ENCODE measurements at places on chromosomes 7 and 10. TPM values are rescaled to one million over a fixed set of nuclear protein-coding genes. Genes with fewer than 3 reads are reported as not detected.

DNA sequence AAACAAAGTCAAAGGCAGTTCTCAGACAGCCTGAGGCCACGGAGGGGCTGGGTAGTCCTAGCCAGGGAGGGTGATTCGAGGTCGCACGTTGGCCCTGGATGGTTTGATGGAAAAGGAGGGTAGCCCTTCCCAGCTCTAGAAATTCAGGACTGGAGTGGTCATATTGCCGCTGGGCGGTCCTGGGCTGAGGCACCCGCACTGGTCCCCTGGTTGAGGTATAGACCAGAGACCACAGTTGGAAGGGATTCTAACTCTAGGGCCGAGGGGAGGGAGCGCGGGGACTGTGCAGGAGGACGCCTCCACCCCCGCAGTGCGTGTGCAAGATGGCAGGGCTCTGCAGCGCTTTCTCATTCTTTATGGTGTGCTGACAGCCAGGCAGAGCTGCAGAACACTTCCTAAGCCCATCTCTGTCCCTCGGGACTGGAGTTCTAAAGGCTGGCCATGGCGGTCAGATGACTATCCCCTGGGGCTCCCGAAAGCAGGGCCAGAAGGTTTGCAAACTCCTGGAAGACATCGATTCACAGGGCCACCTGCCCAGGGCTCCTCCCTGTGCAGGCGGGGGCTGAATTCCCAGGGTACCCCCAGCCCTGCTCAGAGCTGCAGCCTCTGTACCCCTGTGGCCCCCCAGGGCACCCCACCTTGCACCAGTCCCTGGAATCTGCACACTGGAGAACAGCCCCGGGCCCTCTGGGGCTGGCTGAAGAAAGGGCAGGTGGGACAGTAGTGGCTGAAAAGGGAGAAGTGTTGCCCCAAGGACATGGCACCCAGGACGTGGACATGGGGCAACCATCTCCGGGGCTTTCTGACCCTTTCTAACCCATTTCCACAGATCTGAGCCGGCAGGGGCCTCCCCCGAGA is 51.0 kb upstream of the ELN start:
- H3K36me3 ChIP-seq: no peaks in the 10 kb centered on the region
- no peaks in the 10 kb centered on the region for H3K4me1 ChIP-seq
- no peak for DNase-seq
- H3K27ac ChIP-seq: no peak overlapping the region

DNA sequence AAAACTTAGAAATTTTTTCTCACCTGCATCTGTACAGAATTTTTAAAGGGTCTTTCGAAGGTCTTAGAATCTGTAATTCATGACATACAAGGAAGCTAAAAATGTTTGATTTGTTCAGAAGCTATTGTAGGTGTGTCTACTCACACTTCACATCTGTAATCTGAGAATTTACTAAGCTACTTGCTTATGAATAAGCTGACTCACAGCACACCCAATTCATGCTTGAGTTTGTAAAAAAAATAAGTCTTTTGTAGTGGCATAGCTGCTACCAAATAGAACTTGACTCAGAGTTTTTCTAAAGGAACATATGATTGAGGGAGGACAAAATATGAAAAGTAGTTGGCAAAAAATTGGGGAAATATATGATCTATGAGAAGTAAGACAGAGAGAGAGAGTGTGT is 12.7 kb upstream of the AGR2 start:
- H3K27ac ChIP-seq: no peak overlapping the region
- H3K4me3 ChIP-seq: no peak overlapping the region
- no peak for DNase-seq
- no peaks in the 10 kb centered on the region for H3K4me1 ChIP-seq
- H3K27me3 ChIP-seq: no peaks in the 10 kb centered on the region

Gene FAM3C
- 71.5 TPM for total RNA-seq

GRCh38 chr7:131400681-131401176 is 73.1 kb downstream of the MKLN1 start:
- no peak overlapping the region for H3K4me3 ChIP-seq
- H3K4me1 ChIP-seq: no peaks in the 10 kb centered on the region
- no peak overlapping the region for H3K27ac ChIP-seq
- H3K27me3 ChIP-seq: no peaks in the 10 kb centered on the region
- H3K36me3 ChIP-seq: peaks cover 23% of the 10 kb centered on the region

GRCh38 chr7:20642166-20642565 is 26.7 kb downstream of the ABCB5 start:
- H3K4me1 ChIP-seq: no peaks in the 10 kb centered on the region
- no peaks in the 10 kb centered on the region for H3K36me3 ChIP-seq
- H3K4me3 ChIP-seq: no peak overlapping the region
- no peak for DNase-seq

GRCh38 chr10:71333129-71333887 is 14.2 kb downstream of the SLC29A3 start:
- H3K4me3 ChIP-seq: no peak overlapping the region
- no peak overlapping the region for H3K27ac ChIP-seq
- DNase-seq: no peak
- H3K27me3 ChIP-seq: no peaks in the 10 kb centered on the region
- H3K4me1 ChIP-seq: peaks cover 7% of the 10 kb centered on the region

DNA sequence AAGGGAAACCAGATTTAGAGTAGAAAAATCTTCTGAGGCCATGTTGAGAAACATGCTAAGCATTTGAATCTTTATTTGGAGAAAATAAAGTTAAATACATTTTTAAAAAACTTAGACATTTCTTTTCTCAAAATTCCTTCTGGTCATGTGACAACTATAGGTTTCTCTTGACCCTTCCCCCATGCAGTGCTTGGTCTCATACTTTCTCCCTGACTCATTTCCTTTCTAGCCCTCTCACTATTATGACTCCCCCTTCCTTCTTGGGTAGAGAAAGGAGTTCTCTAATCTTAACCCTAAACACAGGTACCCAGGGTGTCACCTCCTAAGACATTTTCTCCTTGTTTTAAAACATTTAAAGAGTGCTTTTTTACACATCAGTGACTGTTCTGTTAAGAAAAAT is 179.5 kb upstream of the TMEM106B start:
- H3K4me1 ChIP-seq: no peaks in the 10 kb centered on the region
- H3K4me3 ChIP-seq: no peak overlapping the region
- DNase-seq: no peak
- H3K27ac ChIP-seq: no peak overlapping the region

Gene CYP2C9
- total RNA-seq: not detected

- H3K27ac ChIP-seq: no peak overlapping the region
- no peak overlapping the region for H3K4me3 ChIP-seq
- H3K36me3 ChIP-seq: no peaks in the 10 kb centered on the region
- H3K4me1 ChIP-seq: peaks cover 23% of the 10 kb centered on the region
These were observed 7.9 kb upstream of the XPNPEP1 start for GRCh38 chr10:109931163-109931562.

DNA sequence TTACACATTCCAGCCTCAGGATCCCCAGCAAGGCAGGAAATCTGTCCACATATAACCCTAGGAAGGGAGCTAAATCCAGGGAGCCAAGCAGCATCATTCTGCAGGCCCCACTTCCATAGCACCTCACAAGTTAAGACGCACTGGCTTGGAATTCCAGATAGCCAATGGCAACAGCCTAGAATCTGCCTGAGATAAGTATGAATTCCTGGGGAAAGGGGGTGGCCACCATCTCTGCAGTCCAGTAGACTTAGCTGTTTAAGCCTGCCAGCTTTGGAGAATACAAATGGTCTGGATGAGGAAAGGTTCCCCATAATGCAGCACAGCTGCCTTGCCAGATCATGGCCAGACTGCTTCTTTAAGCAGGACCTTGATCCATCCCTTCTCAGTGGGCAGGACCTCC is 179.4 kb upstream of the PRSS1 start:
- no peaks in the 10 kb centered on the region for H3K27me3 ChIP-seq
- no peaks in the 10 kb centered on the region for H3K36me3 ChIP-seq
- no peak overlapping the region for H3K27ac ChIP-seq
- H3K4me1 ChIP-seq: no peaks in the 10 kb centered on the region
- DNase-seq: no peak
- H3K4me3 ChIP-seq: no peak overlapping the region

Gene LIPF
- total RNA-seq: not detected

- no peak for DNase-seq
- no peak overlapping the region for H3K27ac ChIP-seq
- no peak overlapping the region for H3K4me3 ChIP-seq
- no peaks in the 10 kb centered on the region for H3K4me1 ChIP-seq
- H3K36me3 ChIP-seq: no peaks in the 10 kb centered on the region
- no peaks in the 10 kb centered on the region for H3K27me3 ChIP-seq
These were observed 273.1 kb downstream of the AUTS2 start for GRCh38 chr7:69871213-69871885.

DNA sequence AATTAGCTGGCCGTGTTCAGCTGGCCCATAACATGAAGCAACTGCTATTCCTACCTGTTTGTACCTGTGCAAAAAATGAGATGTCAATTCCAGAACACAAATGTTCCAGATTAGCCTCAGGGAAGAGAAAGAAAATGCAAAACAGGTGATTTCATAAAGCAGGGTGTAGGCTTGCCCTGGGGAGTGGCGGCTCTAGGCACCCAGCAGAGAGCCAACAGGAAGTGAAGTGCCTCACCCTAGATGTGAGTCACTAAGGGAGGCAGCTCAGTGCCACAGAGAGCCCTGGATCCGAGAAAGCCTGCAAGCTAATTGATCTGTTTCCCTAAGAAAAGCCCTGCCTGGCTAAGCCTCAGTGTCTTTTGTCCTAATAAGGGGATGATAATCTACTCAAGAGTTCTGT is 240.0 kb downstream of the ARHGAP21 start:
- no peaks in the 10 kb centered on the region for H3K36me3 ChIP-seq
- H3K27ac ChIP-seq: no peak overlapping the region
- H3K27me3 ChIP-seq: no peaks in the 10 kb centered on the region
- H3K4me1 ChIP-seq: 0 out of 2 replicates have a peak, but pooled peaks cover 5% of the 10 kb centered on the region
- no peak for DNase-seq

Gene SPDYE5
- not detected for total RNA-seq

DNA sequence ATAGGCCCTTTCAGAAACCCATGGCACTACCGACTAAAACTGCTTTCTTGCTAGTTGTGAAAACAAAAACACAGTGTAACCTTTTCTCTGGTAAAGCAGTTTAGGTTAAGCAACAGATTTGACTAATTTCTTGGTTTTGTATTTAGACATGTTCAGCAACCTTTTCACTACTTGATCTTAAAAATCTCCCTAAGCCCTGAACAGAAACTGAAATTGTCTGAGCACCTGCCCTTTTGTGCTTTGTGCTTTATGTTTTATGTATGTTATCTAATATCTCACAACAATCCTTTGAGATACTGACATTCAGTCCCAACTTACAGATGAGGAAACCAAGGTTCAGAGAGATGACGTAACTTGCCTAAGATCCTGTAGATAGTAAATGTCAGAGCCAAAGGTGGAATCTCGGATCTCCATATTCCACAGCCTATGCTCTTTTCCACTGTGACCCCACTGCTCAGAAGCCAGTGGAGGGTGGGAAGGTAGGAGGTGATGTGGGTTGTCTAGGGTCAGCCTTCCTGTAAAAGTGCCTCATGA is 146.6 kb downstream of the LCOR start:
- no peak overlapping the region for H3K27ac ChIP-seq
- H3K4me3 ChIP-seq: no peak overlapping the region
- no peak for DNase-seq
- H3K4me1 ChIP-seq: no peaks in the 10 kb centered on the region
- H3K27me3 ChIP-seq: no peaks in the 10 kb centered on the region
- H3K36me3 ChIP-seq: peaks cover 12% of the 10 kb centered on the region

- H3K36me3 ChIP-seq: no peaks in the 10 kb centered on the region
- H3K4me3 ChIP-seq: no peak overlapping the region
- DNase-seq: no peak
- no peaks in the 10 kb centered on the region for H3K27me3 ChIP-seq
- no peaks in the 10 kb centered on the region for H3K4me1 ChIP-seq
These were observed 109.0 kb downstream of the SDHAF3 start for GRCh38 chr7:97226541-97226940.

Gene GIMAP2
- total RNA-seq: not detected

DNA sequence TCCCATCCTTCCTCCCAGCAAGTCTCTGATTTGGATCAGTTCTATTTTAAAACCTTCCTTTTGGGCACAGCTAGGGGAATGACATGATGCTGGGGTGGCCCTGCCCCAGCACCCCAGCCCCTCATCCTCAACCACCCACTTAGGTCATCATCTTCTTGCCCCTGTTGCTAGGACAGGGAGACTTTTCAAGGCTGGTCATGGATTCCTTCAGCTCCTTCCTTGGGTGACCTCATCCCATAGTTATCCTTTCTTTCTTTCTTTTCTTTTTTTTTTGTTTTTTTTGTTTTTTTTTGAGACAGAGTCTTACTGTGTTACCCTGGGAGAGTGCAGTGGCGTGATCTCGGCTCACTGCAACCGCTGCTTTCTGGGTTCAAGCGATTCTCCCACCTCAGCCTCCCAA is 127.2 kb downstream of the WDFY4 start:
- no peaks in the 10 kb centered on the region for H3K4me1 ChIP-seq
- H3K36me3 ChIP-seq: no peaks in the 10 kb centered on the region
- 0 out of 2 replicates have a peak, but pooled peaks cover 6% of the 10 kb centered on the region for H3K27me3 ChIP-seq
- H3K27ac ChIP-seq: no peak overlapping the region

- H3K36me3 ChIP-seq: no peaks in the 10 kb centered on the region
- H3K4me3 ChIP-seq: no peak overlapping the region
- DNase-seq: no peak
These were observed 223.7 kb downstream of the SNX10 start for GRCh38 chr7:26515314-26515842.

DNA sequence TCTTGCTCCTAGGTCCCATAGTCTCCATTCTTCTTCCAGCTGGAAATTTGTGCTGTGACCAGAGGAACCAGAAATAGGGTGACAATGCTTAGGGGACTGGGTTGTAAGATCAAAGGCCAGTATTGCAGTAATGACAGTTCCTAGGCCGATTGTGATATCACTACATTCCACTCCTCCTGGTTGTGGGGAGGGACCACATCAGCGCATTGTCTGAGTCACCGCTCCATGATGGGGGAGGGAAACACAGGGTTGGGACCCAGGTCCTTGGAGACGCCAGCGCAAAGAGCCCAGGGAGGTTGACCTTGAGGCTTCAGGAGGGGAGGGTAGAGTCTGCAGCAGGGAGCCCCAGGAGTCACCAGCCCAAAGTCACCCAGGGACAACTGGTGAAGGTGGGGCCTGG is 20.8 kb upstream of the GGCT start:
- no peak overlapping the region for H3K4me3 ChIP-seq
- no peaks in the 10 kb centered on the region for H3K36me3 ChIP-seq
- no peaks in the 10 kb centered on the region for H3K4me1 ChIP-seq
- H3K27ac ChIP-seq: no peak overlapping the region
- no peak for DNase-seq

DNA sequence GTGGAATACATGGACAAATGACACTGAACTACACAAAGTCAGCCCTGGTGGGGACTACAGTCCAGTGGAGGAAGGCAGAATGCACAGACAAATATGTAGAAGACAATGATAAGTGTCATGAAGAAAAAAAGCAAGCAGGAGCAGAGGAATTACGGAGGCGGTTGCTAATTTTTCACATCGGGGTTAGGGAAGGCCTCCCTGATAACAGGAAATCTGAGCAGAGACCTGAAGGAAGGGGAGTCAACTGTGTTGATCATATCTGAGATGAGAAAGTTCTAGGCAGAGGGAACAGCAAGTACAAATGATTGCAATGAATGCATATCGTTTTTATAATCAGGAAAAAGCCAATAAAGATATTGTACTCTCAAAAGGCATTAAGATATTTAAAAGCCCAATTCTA is 14.0 kb downstream of the KIAA1549 start:
- no peaks in the 10 kb centered on the region for H3K4me1 ChIP-seq
- H3K27me3 ChIP-seq: no peaks in the 10 kb centered on the region
- no peak for DNase-seq
- no peak overlapping the region for H3K27ac ChIP-seq

Data from H1 (cell line).